ENCODE measurements at places on chromosomes 11 and 22.
A peak's percentile ranks its signal among the peaks of the same experiment; 100 is the strongest.

DNA sequence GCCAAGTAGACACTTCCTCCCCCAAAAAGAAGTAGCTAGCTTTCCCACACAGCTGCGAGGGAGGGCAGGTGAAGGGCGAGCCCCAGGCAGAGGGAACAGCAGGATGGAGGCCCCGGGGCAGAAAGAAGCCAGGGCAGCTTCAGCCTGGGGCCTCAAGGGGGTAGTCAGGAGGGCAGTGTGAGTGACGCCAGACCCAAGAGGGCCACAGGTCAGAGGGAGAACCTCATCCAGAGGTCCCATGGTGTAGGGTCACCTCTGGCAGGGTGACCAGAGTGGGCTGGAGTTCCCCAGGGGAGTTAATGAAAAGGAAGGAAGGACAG, 9.2 kb downstream of the PRR5 start:
- DNase-seq, result no peak

GRCh38 chr22:44736581-44737405, 15.6 kb upstream of the ARHGAP8 start:
- DNase-seq, result no peak

DNA sequence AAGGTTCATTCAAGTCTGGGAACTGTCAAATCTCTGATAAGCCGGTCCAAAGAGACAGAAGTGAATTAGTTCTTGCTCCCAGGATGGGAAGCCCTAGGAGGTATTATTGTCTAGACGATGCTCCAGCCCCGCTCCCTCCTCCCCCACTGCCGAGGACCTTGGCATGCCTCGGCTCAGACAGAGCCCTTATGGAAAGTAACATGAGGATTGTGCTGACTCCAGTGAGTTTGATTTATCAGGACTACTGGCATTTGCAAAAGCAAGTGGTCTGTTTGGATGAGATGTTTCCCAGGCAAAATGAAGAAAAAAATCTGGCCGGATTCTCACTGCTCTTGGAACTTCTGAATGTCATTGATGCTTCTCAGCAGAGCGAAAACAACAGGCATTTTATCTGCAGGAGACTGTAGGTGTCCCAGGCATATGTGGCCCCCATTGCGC, 341.0 kb downstream of the ETS1 start:
- no peak for DNase-seq

- DNase-seq, result no peak
Observed at GRCh38 chr11:93143800-93144199, 54.0 kb downstream of the SLC36A4 start.

- DNase-seq, result no peak
Observed at GRCh38 chr22:49406879-49407587, 420.6 kb downstream of the BRD1 start.

GRCh38 chr11:34431979-34432378, 6.8 kb upstream of the CAT start:
- peak; percentile 67 for DNase-seq

DNA sequence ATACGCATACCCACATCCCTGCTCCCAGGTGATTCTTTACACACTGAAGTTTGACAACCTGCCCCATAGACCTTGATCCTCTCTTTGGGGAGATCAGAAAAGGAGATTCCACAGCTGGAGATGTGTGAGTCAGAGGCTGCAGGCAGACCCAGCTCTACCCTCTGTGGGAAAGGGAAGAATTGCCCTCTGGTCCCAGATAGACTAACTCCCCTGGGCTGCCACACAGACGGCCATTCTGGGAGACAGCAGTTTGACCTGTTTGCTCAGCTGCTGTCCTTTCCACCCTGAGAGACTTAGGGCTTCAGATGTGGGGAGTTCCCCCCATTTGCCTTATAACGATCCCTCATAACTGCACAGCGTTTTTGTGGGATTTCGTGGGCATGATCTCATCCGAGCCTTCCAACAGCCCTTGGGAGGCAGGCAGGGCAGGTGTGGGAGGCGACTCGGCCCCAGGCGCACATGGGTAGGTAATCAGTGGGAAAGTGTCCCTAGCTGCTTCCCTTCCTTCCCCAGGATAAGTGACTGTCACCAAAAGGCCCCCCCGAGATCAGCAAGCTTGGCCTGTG, 14.1 kb downstream of the FAM83F start:
- no peak for DNase-seq

- no peak for DNase-seq
Observed at GRCh38 chr11:129937592-129938238, 42.3 kb upstream of the NFRKB start.

DNA sequence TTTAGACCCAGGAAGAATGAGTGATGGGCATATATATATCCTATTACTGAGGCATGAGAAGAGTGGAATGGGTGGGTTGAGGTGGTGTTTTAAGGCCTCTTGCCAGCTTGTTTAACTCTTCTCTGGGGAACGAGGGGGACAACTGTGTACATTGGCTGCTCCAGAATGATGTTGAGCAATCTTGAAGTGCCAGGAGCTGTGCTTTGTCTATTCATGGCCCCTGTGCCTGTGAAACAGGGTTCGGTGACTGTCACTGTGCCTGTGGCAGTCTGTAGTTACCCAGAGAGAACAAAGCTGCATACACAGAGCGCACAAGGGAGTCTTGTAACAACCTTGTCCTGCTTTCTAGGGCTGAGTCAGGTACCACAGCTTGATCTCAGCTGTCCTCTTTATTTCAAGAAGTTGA, 11.7 kb downstream of the LIMK2 start:
- no peak for DNase-seq

DNA sequence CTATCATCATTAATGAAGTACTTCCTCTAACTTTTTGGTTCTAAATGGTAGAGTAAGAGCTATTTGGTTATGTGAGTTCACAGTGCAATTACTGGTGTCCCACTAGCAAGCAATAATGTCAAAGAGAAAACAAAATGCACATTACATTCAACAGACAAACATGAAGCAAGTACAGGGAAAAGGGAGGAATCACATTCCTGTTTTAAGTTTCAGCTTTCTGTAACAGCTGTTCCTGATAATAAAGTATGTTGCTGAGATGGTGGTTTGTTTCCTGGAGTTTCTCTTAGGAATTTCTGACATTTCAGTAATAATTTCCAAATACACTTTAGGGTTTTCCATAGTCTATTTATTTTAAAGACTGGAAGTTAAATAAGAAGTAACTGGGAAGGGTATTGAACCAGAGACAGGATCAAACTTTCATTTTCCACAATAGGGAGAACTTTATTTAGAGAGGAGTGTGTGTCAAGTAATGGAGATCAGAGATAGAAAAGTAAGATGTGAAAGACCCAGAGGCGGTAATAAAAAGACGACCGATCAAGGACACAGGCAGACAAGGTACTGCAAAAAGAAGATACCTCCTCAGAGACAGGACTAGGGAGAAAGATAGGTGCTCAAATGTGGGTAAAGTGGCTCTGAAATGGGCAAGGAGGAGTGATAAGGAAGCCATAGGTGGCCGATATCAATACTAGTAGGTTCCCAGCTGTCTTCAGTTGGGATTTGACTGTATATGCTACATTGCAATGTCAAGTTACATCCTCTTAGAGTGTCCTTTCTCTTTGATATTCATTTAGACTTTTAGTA, 20.8 kb upstream of the CLNS1A start:
- no peak for DNase-seq

DNA sequence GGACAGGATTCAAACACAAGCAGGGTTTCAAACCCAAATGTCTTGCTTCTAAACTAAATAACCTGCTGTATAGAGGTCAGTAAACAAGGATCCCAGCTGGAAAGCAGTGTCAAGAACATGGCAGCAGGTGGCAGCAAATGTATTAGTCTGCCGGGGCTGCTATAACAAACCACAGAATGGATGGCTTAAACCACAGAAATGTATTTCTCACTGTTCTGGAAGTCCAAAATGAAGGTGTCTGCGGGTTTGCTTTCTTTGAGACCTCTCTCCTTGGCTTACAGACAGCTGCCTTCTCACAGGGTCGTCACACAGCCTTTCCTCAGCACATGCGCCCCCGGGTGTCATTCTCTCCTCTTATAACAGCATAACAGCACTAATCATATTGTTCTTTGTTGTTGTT, 65.1 kb upstream of the LRRC55 start:
- DNase-seq, result peak; percentile 65

- peak; percentile 79 for DNase-seq
Observed at GRCh38 chr22:43385770-43386641, 25.8 kb upstream of the MPPED1 start.

Data from suppressor macrophage treated with lipopolysaccharide for 1 hour (primary cell).